NCI-H2227 treated with DMSO at 0.1 percent for 48 hours (cell line): ENCODE measurements at places on chromosomes 6 and 20.

DNA sequence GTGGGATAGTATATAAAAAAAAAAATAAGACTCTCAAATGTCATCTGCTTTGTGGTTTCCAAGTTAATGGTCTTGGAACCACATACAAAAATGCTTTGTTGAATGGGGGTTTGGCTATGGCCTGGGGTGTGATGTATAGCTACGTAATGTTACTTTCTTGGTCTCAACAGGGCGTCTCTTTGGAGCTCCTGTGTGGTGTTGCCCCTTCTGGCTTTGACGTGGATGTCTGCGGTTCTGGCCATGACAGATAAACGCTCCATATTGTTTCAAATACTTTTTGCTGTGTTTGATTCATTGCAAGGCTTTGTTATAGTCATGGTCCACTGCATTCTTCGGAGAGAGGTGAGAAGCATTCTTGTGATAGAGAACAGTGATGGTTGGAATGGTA is 457.7 kb downstream of the LMBRD1 start:
- no peak for DNase-seq

DNA sequence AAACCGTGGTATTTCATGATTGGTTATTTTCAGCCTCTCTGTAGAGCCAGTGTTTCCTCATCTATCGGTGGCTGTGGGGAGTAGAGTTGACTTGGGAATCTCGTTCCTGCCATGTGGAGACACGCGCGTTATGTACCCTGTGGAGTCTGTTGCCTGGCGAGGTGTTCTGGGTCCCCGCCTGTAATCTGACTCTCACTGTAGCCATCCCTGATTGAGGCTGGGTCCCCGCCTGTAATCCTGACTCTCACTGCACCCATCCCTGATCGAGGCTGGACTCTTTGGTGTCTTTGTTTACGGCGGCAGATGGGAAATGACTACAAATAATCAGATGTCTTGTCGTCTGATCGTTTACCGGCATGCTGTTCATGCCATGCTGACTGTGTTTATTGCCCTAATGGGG is 153.9 kb downstream of the DTNBP1 start:
- DNase-seq, result no peak

DNA sequence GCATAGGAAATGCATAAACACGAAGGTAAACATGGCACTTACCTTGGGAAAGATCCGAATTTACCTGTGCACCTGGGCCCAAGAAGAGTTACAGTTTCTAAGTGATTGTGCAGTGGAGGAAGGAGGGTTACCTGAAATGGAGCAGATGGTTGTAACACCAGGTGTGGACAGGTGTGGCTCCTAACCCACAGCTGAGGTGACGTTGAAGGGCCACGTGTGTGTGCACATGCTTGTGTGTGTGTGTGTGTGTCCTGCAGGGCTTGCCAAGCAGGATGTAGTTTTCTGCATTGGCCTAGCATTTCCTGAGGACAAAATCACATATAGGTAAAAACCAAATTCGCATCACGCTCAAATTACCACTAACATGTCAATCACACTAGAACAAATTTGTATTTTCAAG is 240.8 kb downstream of the ANKRD60 start:
- no peak for DNase-seq

- peak; percentile 67 for DNase-seq
Measured at GRCh38 chr20:46757754-46758678, 48.6 kb downstream of the SLC2A10 start.

GRCh38 chr6:130489514-130489913 is 123.7 kb downstream of the TMEM200A start:
- DNase-seq, result no peak

DNA sequence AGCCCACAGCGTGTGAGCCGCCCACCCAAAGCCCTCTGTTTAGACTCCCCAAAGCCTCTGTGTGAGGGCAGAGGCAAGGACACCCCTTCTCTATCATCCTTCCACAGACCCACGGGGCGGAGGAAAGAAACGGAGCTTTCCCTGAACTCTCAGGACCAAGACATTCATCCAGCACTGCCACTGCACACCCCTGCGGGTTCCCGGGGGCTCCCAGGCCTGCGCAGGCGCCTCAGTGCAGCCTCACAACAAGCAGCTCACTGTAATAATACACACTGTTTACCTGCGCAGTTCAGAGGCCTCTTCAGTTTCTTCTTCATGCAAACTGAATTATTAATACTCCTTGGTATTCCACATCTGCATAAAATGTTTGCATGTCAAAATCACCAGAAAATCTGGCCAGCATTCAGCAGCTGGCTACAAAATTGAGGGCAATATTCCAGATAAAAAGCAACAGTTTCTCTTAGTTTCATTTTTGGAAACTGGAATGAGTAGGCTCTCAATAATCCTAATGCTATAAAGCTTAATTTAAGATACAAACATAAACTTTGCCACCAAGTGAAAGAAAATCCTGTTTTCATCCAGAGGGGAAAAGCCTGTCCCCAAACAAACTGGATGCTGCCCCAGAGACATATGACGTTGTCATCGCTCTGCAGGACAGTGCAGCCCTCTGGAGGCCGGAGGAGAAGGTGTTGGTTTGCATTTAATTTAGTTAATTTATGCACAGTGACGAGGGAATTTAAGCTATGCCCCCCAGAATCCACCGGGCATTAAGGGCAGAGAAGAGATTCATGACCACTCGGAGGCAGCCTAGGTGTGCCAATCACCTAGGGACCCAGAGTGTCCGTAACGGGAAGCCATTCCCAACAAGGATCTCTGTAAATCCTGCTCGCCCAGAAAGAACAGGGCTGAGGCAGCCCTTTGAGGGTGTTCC is 45.3 kb downstream of the NINL start:
- DNase-seq, result no peak

DNA sequence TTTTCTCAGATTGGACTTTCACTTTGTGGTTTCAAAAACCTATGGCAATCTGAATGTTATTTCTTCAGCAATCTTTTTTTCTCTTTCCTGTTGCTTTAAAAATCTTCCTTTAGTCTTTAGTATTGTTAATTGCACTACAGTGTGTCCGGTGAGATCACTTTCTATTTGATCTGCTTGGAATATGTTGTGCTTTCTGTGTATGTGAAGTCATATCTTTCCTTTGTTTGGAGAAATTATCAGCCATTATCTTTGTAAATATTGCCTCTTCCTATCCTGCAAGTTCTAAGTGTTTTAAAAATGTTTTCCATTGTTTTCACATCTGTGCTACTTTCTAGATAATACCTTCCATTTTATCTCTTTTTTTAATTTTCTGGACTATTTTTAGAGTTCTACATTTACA is 171.4 kb upstream of the PRSS16 start:
- no peak for DNase-seq

- DNase-seq, result no peak
Measured at GRCh38 chr6:91341473-91341872, 754.6 kb upstream of the MAP3K7 start.

DNA sequence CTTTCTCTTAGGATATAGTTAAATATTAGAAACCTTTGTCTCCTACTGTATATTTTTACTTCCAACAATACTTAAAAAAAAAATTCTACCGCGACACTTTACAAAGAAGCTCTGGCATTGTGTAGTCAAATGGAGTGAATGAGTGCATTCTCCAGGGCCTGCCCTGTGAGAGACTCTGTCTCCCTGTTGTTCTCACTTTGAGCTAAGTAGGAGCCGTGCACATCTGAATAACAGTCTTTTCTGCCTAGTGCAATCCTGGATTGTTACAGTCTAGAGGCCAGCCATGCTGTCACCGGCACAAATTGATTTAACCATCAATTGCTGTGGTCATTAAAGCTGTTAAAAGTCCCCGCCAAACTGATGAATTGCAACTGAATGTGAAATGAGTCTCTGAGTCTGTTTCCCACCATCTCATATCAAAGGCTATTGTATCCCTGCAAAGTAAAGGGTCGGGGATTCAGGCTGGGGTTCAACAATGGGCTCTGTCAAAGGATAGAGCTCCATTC is 156.0 kb downstream of the RFPL4B start:
- no peak for DNase-seq

DNA sequence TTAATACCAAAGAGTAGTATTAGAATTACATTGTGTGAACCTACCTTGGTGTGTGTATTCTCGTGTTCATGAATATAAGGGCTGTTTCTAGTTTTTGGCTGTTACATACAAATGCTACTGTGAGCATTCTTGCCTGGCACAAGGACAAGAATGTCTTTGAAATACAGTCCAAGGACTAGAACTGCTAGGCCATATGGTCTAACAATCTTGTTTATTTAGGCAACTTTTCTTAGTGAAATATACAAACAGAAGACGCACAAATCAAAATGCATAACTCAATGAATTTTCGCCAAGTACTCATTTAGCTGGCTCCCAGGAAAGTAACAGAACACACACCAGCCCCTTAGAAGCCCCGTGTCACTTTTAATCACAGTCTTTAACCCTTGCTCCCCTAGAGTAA is 28.5 kb downstream of the KDM1B start:
- no peak for DNase-seq

DNA sequence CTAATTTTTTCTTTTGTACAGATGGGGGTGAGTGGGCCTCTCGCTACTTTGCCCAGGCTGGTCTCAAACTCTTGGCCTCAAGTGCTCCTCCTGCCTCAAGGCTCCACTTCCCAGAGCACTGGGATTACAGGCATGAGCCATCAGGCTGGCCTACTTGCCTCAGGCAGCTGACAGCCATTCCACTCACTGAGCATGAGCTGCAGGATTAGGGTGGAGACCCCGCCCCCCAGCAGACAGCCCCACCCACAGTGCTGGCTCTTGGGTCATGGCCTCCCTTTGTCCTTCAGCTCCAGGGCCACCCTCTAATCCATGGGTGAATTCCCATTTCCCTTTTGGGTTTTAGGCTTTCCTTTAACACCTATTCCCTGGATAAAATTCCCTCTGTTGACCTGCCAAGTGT is 82.1 kb downstream of the BFSP1 start:
- no peak for DNase-seq

GRCh38 chr6:121647905-121648304 is 212.5 kb downstream of the GJA1 start:
- no peak for DNase-seq

GRCh38 chr6:1365686-1366085 is 23.7 kb upstream of the FOXF2 start:
- DNase-seq, result no peak

- DNase-seq, result no peak
Measured at GRCh38 chr6:90865513-90865912, 278.6 kb upstream of the MAP3K7 start.

GRCh38 chr6:14759976-14760672 is 485.7 kb upstream of the JARID2 start:
- no peak for DNase-seq

DNA sequence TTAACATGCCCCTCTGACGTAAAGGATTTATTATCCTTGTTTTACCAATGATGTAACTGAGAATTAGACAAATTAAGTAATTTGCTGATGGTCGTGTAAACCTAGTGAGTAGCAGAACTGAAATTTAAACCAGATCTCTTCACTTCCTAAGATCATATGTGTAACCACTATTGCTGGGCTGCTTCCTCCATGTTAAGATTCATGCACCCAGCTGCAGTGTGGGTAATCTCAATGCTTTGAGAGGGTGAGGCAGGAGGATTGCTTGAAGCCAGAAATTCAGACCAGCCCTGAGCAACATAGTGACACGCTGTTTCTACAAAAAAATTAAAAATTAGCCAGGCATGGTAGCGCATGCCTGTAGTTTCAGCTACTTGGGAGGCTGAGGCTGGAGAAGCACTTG is 97.9 kb downstream of the L3MBTL3 start:
- no peak for DNase-seq

DNA sequence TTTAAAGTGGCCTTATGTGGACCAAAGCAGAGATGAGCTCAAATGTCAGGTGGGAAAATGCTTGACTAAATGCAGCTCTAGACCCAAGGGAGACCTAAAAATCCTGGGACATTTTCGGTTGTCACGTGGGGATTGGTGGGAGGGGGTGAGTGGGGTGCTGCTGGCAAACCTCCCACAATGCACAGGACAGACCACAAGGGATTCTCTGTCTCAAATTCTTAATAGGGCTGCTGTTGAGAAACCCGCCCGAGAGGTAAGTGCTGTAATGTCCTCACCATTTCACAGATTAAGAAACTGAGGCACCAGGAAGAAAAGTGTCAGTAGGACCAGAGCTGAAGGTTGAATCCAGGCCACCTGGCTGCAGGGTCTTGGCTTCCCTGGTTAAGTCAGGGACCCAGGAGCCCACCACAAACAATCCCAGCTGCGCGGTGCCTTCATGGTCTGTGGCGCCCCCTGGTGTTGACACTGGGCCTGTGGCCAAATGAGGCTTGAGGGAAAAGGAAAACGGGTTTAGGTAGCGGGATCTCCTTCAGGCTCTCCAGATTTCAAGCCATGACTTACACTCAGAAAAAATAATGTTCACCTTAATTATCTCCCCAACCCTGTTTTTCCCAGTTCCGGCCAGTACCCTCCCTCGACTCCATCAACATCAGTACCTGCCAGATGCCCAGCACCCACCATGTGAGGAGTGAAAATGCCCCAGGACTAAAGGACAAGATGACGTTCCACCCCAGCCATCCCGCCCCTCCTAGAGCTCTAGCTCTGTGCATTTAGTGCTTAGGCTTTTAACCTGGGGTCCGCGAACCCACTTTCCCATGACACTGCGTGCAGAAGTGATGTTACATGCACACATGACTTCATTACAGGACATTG is 7.2 kb downstream of the HLA-G start:
- peak; percentile 5 for DNase-seq

DNA sequence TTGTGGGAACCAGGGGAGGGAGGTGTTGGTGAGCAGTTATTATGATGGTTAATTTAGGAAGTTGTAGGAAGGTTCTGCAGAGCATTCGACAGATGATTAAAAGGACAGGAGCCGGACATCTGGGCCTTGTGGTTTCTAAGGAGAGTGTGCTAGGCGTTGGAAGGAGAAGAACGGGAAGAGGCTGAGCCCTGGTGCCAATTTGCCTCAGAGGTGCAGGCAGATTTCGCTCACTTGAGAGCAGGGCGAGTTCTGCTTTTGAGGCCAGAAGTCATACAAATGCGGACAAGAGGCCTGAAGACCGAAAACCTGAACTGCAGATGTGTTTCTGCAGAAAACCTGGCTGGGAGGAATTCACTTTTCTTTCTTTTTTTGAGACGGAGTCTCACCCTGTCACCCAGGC is 30.5 kb upstream of the RPS6KA2 start:
- DNase-seq, result no peak

- no peak for DNase-seq
Measured at GRCh38 chr20:24382331-24382730, 87.1 kb upstream of the SYNDIG1 start.

DNA sequence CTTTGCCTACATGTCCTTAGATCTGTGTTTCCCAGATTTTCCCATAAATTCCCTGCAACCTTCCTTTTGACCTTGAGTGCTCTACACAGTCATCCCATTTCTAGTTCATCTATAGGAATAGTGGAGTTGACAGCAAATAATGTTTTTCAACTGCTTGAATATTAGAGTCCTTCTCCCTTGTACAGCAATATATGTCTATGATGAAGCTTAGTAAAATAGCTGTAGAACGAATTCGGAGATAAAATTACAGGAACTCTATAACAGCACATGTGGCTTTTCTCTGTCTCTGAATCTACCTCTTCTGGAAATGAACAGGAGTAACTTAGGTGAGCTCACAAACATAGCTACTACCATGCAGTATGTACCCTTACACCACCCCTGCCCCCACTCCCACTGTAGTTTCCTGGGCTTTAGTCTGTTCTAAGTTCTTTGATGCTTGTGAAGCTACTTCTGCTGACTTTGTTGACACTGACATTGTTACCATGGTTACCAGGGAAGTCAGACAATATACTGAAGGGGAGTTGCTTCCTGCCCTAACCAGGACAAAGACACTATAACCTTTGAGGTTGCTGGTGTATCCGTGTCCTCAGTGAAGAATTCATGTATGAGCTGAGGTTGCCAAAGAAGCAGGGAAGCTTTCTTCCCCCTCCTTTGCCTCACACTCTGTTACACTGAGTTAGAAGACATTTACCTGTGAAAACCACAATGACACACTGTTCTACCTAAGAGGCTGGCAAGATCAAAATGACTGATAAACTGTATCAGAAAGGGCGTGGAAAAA is 35.8 kb upstream of the SHLD1 start:
- no peak for DNase-seq

- no peak for DNase-seq
Measured at GRCh38 chr6:125201961-125202729, 48.6 kb downstream of the TPD52L1 start.
